ENCODE measurements at places on chromosomes 3 and 15.

- no peak for DNase-seq
Measured at GRCh38 chr3:126540342-126540849, 16.4 kb downstream of the CHST13 start.

GRCh38 chr3:144859161-144859560 is 887.5 kb downstream of the DIPK2A start:
- no peak for DNase-seq

DNA sequence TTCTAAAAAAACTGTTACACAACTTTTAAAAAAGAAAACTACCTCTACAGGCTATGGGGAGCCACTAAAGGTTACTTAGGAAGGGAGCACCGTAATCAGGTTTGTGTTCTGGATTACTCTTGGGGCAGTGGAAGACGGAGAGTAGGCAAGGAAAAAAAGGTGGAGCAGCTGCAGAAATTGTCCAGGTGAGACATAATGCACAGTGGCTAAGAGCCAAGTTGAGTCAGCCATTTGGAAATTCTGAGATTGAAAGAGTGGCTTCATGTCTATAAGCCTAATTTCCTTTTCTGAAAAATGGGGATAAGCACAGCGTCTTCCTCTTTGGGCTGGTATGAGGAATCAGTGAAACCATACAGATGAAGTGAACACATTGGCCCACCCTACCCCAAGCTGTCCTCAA is 195.2 kb downstream of the CADPS start:
- DNase-seq = no peak

DNA sequence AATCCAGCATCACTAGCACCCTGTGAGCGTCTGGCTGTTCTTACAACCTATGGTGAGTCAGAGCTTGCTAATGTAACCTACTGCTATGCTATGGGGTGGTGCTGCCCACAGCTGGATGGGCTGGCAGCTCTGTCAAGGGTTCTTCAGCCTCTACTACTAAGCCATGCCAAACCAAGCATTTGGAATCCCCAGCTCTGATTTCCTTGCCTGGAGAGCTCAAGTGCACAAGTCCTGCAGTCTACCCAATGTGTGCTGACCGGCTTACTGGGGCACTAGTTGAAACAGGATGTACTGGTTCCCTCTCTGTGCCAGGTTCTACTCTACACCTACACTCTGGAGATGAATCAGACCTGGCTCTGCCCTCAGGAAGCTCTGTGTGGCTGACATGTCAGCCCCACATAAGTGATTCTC is 4.2 kb downstream of the TEX264 start:
- no peak for DNase-seq

GRCh38 chr3:139127101-139127500 is 82.4 kb upstream of the PRR23C start:
- no peak for DNase-seq

GRCh38 chr15:93894438-93895036 is 336.8 kb upstream of the MCTP2 start:
- no peak for DNase-seq

DNA sequence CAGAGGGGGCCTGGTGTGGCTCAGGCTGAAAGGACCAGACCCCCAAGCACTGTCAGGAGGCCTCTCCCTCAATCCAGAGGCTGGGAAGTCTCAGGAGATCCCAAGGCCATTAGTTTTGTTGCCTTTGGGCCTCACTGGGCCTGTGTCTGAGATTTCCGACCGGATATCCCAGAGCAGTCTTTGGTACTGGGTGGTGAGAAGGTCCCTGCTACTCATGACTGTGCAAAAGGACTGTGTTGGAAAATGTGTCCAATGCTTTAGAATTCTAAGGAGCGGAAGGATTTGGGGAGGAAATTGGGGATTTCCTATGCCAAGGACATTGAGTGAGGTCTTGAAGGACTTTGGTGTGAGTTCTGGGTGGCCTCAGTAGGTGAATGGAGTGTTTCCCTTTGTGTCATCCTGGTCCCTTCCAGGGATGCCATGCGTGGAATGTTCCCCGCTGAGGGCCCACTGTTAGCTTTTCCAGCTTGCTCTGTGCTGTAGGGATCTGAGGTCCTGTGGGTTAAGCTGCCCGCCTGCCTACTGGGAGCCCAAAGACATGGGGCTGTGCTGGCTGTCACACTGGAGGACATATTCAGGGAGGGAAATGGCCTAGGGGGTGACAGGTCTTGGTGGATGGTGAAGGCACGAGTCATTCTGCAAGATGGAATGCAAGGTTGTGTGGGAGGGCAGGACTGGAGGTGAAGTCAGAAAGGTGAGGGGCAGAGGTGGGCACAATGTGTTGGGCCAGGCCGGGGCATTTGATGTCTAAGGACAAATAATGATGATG is 16.4 kb downstream of the SMAD6 start:
- DNase-seq = no peak

DNA sequence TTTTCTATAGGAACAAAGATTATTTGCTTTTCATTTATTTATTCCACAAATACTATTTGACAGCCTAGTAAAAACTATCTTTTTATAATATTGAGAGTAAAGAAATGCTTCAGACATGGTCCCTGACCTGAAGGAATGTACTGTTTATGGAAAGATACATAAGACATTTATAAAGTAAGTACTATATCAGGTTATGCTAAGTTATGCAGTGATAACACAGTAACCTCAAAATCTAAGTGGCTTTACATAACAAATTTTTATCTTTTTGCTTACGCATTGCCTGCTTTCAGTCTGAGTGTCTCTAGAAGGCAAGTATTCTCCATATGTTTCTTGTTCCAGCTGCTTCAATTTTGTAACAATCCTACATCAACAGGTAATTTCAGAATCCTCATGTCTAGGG is 694.0 kb downstream of the SQOR start:
- DNase-seq = no peak

DNA sequence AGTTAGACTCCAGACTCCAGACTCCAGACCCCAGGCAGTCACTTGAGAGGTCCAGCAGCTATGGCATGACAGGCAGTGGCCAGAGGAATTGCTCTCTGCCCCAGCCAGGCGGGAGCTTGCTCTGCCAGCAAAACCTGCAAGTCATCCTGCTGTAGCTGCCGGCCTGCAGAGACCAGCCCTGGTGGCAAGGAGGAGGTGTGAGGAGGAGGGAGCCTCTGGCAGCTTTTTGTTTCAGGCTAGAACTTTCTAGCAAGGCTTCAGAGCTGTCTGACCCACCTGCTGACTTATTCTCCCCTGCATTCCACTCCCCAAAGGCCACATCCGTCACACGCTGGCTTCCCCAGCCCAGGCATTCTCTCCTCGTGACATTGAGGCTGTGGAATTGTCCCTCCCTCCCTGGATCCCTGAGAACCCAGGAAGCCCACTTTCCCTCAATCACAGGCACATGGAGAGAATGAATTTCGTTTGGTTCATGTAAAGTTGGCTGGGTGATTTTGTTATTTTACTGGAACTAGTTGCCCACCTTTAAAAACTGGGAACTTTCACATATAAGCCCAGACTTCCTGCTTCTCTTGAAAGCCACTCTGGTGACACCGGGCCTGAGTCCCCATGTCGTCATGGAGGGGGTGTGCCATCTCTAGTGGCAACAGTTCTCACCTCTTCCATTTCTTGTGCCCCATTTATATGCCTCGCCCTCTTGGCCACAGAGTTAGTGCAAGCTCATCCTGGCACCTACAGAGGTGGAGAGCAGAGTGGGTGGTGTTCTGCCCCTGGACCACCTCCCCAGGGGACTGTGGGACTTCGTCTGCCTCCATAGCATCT is 82.7 kb downstream of the ABHD5 start:
- no peak for DNase-seq

DNA sequence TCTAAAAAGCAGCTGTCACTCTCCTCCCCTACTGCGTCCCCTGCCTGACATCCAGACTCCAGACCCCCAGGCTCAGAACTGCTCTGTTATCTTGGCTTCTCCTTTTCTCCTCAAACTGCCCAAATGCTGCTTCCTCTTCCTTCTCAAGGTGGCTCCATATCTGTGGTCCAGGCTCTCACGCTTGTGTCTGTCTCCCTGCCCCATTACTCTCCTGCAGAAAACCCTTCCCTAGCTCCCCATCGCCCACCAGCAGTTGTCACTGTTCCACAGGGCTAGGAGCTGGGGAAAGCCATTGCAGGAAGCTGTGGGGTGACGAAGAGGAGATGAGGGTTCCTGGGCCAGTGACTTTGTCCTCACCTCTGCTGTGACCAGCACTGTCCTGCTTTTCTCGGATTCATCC is 30.7 kb upstream of the CGNL1 start:
- DNase-seq = no peak

- DNase-seq = no peak
Measured at GRCh38 chr3:197420115-197420514, 121.7 kb upstream of the DLG1 start.

DNA sequence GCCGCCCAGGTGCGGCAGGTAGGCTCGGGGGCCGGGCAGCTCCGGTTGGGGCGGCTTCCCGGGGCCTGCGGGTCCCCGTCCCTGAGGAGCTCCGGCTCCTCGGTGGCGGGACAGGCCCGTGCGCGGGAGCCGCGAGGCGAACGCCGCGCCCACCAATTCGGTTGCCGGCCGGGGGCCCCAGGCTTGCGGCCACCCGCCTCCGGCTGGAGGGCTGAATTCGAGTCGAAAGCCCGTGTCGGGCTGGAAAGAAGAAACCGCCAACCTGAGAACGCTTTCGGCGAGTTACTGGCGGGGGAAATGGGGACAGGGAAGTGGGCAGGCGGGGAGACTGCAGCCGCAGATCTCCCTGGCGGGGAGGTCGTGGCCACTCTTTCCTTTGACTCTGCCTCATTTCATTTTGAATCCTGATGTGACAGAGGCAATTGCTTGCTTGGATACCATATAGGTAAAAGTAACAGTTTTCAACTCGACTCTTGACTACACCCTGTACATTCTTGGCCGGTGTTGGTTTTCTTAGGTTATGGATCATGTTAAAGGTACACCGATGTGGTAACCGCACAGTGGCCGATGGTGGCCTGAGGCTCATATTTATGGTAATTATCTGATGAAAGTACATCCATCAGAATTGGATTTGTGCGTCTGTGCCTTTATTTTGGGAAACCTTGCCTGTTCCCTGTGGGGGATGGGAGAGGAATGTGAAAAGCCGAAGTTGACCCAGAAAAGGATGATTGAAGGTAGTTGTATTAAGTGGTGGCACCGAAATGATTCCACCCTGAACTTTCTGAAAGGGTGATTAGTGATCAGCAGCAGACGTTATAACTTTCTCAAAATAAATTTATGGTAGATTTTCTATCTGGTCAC is 1.7 kb downstream of the B3GNT5 start:
- no peak for DNase-seq

GRCh38 chr3:125150525-125151441 is 61.8 kb downstream of the SLC12A8 start:
- DNase-seq = no peak

DNA sequence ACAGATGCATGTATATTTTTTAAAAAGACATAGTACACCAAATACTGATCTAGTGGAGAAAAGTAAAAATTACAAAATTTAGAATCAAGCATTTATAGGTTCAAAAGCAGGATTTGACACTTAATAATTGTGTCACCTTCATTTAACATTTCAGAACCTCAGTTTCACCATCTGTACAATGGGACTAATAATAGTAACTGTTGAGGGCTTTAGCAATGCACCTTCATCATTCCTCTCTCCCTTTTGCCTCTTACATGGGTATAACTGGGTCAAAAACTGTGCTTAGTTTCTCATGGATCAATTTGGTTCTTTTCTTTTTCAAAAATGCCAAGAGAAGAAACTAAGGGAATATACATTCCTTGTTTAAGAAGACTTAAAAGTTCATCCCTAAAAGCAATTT is 5.5 kb upstream of the TMEM212 start:
- DNase-seq = no peak

DNA sequence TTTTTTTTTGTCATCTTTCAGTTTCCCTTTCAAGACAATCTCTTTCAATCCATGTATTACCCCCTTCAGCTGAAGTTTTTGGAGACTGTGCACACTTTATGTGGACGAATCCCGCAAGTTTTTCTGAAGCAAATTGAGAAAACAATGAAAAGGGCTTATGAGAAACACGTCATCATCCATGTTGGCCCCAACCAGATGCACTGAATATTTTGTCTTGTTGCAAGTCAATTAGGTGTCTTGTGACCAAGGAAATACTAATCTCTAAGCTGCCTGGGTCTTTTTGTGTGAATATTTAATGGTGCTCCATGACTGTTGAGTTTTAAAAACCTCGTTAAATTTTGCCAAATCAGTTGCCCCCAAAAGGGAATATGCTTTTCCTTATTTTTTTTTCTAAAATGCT is 21.7 kb upstream of the PPP4R2 start:
- no peak for DNase-seq

- no peak for DNase-seq
Measured at GRCh38 chr3:111882799-111883198, 23.7 kb downstream of the PHLDB2 start.

GRCh38 chr15:99997112-99997651 is 263.9 kb upstream of the LYSMD4 start:
- DNase-seq = no peak

GRCh38 chr15:39976291-39977274 is 42.7 kb downstream of the EIF2AK4 start:
- DNase-seq = no peak

DNA sequence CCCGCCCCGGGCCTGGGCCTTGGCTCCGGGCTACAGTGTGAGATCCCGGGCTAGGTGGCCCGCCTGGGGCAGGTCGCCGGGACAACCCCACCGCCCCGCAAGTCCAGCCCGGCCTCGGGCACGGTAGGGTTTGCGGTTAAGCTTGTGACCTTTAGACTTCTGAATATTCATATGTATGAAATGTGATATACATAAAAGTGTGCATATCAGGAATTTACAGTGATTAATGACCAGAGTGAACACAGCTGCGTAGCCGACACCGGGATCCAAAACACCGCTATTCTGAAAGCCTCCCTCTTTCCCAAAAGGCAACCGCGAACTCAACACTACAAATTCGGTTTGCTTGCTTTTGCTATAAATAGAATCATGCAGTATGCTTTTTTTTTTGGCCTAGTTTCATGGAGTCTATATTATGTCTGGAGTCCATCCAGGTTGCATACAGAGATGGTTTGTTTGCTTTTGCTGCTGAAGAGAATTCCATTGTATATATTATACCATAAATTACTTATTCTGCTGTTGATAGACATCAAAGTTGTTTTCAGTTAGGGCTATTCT is 636 bp upstream of the SNRPA1 start:
- no peak for DNase-seq

GRCh38 chr3:10438902-10439610 is 66.3 kb downstream of the ATP2B2 start:
- no peak for DNase-seq

- no peak for DNase-seq
Measured at GRCh38 chr15:76939715-76940114, 8.2 kb downstream of the RCN2 start.

DNA sequence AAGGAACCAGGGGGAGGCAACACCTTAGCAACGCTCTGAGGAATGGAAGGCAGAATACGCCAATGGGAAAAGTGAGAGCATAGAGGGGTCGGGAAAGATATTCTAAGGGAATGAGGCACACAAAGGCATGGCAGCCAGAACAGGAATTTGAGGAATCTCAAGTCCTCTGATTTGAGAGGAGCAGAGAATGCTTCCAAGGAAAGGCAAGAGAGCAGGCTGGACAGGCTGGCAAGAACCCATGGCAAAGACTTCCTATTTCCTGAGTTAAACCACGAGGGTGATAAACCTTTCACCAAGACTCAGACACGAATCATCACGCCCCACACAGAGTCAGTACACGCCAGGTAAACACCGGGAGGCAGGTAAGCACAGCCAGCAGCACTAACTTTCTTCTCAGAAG is 109.8 kb downstream of the IGF2BP2 start:
- DNase-seq = no peak

- DNase-seq = no peak
Measured at GRCh38 chr3:104088738-104089137, 1278.0 kb upstream of the ALCAM start.

- no peak for DNase-seq
Measured at GRCh38 chr3:127480196-127480954, 110.2 kb downstream of the TPRA1 start.

- no peak for DNase-seq
Measured at GRCh38 chr15:34018021-34018645, 20.9 kb downstream of the AVEN start.
